Activated T-cell treated with anti-CD3 and anti-CD28 coated beads, Interleukin-2, amount 50 U/mL, for 24 hours (primary cell): ENCODE measurements at places on chromosomes 5 and 9.

DNA sequence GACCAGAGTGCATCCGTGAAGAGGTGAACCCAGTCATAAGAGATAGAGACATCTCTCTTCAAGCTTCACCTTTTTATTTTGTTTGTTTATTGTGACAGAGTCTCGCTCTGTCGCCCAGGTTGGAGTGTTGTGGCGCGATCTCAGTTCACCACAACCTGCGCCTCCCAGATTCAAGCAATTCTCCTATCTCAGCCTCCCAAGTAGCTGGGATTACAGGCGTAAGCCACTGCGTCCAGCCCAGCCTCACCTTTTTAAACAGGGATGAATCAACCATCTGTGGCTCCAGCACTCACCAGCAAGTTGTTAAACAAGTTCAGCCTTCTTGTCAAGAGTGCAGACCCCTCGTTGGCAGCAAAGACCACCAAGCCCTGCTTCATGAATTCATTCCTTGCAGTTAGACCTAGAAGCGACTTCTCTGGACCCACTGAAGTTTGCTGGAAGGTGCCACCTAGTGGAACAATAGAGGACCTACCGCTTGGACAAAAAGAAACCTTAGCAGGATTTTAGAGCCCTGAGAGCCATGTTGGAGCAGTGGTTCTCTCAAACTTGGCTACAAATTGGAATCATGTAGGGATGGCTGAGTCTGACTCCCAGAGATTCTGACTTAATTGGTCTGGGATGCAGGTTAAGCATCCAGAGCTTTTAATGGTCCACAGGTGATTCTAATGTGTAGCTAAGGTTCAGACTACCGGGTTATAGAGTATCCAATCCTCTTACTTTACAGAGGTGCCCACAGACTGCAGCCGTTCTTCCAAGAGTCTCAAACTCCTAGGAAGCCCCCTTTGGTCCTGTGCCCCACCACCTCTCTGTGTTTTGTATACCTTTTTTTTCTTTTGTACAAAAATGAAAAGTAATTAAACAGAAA lies 10.5 kb upstream of the GALNT10 start:
- H3K4me3 ChIP-seq = no peak overlapping the region
- no peak overlapping the region for H3K27ac ChIP-seq
- no peaks in the 10 kb centered on the region for H3K36me3 ChIP-seq
- no peaks in the 10 kb centered on the region for H3K4me1 ChIP-seq
- peak; percentile 42 for DNase-seq

DNA sequence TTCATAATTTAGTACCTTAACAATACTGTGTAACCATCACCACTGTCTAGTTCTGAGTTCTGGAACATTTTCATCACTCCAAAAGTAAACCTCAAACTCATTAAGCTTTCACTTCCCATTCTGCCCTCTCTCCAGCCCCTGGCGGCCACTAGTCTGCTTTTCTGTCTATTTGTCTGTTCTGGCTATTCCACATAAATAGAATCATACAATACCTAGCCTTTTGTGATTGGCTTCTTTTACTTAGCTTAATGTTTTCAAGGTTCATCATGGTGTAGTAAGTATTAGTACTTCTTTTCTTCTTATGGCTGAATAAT lies 138.7 kb downstream of the RAPGEF6 start:
- H3K27ac ChIP-seq = peak overlapping the region; percentile 65
- peaks cover 87% of the 10 kb centered on the region for H3K36me3 ChIP-seq
- H3K4me1 ChIP-seq = peaks cover 42% of the 10 kb centered on the region
- no peak for DNase-seq
- no peak overlapping the region for H3K4me3 ChIP-seq

DNA sequence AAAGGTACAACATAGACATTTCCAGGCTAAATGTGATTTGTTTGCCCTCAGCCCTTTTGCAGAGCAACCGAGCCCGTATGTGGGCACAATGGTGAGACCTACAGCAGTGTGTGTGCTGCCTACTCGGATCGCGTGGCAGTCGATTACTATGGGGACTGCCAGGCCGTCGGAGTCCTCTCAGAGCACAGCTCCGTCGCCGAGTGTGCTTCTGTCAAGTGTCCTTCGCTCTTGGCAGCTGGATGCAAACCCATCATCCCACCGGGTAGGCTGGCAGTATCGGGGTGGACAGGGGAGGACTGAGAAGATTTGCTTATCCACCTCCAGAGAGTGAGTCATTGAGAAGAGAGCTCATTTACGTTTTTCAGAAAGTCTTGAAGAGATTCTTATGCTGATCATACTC lies 17.8 kb upstream of the GLIPR2 start:
- DNase-seq = no peak
- no peaks in the 10 kb centered on the region for H3K27me3 ChIP-seq
- no peak overlapping the region for H3K4me3 ChIP-seq
- peaks cover 10% of the 10 kb centered on the region for H3K36me3 ChIP-seq
- no peak overlapping the region for H3K27ac ChIP-seq

DNA sequence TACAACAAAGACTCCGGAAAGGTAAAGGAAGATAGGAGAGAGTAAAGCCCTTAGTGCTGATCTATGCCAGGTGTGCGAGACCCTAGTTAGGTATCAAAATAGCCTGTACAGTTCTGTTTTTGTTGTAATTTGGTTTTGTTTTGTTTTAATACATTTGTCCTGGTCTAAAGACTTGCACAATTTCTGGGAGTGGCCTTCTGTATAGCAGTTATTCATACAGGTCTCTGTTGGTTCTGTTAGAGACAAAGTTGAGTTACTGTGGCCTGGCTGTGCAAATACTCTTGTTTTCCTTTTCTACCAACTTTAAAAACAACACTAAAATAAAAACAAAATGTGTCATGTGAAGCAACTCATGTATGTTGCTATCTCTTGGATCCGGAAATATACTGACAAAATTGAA lies 163.6 kb downstream of the COMMD10 start:
- no peak overlapping the region for H3K4me3 ChIP-seq
- H3K27me3 ChIP-seq = no peaks in the 10 kb centered on the region
- DNase-seq = no peak
- no peak overlapping the region for H3K27ac ChIP-seq
- no peaks in the 10 kb centered on the region for H3K4me1 ChIP-seq

DNA sequence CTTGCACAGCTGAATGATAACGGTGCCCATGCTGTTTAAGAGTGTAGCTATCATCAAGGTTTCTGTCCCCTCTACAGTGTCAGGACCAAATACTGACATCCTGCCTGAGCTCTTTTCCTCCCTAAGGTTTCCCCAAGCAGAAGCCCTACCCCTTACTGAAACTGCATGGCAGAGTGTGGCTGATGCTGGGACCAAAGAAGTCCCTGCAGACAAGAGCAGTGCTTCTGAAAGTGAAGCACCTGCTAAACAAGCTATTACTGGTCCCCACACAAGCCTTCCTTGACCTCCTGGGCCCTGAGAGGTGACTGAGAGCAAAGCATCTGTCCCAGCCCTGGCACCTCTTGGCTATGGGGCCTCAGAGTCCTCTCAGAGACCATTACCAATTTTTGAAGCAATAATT lies 56.1 kb downstream of the CFAP90 start:
- peaks cover 22% of the 10 kb centered on the region for H3K27me3 ChIP-seq
- H3K4me3 ChIP-seq = no peak overlapping the region
- H3K36me3 ChIP-seq = no peaks in the 10 kb centered on the region
- no peaks in the 10 kb centered on the region for H3K4me1 ChIP-seq
- DNase-seq = no peak

- H3K36me3 ChIP-seq = peaks cover 40% of the 10 kb centered on the region
- H3K27me3 ChIP-seq = no peaks in the 10 kb centered on the region
- DNase-seq = no peak
- H3K27ac ChIP-seq = no peak overlapping the region
These were observed 212.5 kb downstream of the FANCC start for GRCh38 chr9:95104980-95105379.
